ENCODE measurements at places on chromosomes 6 and 20.

GRCh38 chr6:82906951-82907350, 158.7 kb downstream of the UBE3D start:
- DNase-seq, result no peak

- no peak for DNase-seq
These were observed 4.4 kb upstream of the COL19A1 start for GRCh38 chr6:69861986-69862385.

DNA sequence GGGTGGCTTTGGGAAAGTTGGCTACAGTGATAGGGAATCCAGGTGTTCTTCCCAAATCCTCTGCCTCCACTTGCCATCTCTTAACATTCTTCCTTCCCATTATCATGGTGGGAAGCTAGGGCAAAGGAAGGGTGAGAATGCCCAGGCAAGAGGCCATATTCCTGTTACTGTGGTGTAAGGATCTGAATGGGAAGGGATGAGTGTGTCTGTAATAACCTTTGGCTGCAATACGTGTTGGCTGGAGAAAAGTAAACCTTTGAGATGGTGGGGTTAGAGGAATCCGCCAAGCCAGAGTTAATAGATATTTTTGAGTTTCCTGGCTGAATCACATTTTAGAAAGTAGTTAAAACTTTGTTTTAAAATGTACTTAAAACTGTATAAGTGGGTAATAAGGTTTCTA, 45.9 kb downstream of the RNF144B start:
- DNase-seq, result no peak

DNA sequence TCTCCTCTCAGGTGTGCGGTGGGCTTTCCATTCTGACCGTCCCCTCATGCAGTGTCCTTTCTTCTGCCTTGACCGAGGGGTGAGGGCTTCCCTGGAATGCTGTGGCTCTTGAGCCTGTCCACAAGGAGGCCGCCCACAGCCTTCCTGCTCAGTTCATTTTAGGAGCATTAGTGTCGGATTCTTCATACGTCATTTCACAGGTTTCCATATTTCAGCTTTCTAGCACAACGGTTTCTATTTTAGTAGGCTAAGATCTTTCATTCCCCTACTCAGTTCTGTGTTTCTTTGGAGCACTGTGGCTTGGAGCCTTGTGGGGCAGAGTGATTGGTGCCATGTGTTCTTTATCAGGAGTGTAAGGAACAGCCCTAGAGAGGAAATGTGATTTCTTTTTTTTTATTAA, 5.5 kb downstream of the PPP1R3G start:
- DNase-seq, result no peak

DNA sequence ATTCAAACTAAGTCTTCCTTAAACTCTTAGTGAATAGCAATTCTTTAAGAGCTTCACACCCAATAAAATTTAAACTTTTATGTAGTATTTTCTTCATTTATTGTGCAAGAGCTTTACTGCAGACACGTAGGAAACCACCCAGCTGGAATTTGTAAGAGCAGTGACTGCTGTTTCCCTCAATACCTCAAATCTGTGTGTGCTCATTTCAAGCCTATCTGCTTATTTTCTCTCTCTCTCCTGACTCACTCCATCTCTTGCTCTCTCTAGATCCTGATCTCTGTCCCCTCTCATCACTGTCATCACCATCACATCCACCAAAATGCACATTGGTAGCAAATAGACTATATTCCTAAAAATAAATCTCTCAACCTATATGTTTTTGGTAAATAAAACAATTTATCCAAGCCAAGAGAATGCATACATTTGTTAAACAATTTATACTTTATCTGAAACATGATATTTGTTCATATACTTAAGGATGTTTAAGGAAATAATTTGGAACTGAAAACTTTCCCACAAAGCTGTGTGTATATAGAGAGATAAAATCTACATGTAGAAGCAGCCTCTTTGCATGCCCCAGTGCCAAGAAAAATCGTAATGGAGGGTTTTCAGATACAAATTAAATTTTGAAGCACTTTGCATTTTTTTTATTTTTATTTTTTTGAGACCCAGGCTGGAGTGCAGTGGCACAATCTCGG, 273.0 kb downstream of the TFAP2A start:
- DNase-seq, result no peak

- no peak for DNase-seq
These were observed 101.1 kb downstream of the ATXN1 start for GRCh38 chr6:16660157-16660497.

DNA sequence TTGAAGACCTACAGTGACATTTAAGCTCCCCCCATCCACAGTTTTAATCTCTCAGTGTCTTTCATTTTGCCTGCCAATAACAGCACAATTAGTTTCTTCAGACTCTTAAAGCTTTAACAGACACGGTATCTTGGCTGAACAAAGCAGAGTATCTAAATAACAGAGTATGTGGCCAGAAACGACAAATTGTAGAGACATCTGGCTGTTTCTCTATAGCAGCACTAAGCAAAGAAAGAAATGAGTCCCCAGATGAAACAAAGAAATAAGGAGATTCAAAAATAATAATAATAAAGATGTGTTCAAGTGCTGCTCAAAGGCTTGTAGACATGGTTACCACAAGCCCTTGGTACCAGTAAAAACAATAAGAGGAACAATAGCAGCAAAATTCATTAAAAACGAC, 97.8 kb upstream of the HDAC2 start:
- DNase-seq, result no peak

GRCh38 chr6:160386869-160387530, 38.8 kb downstream of the SLC22A3 start:
- no peak for DNase-seq

- no peak for DNase-seq
These were observed 6.1 kb downstream of the DNPH1 start for GRCh38 chr6:43223175-43223574.

GRCh38 chr6:132404736-132405135, 3.5 kb upstream of the MOXD1 start:
- DNase-seq, result no peak

- DNase-seq, result no peak
These were observed 26.7 kb downstream of the IYD start for GRCh38 chr6:150395388-150396009.

DNA sequence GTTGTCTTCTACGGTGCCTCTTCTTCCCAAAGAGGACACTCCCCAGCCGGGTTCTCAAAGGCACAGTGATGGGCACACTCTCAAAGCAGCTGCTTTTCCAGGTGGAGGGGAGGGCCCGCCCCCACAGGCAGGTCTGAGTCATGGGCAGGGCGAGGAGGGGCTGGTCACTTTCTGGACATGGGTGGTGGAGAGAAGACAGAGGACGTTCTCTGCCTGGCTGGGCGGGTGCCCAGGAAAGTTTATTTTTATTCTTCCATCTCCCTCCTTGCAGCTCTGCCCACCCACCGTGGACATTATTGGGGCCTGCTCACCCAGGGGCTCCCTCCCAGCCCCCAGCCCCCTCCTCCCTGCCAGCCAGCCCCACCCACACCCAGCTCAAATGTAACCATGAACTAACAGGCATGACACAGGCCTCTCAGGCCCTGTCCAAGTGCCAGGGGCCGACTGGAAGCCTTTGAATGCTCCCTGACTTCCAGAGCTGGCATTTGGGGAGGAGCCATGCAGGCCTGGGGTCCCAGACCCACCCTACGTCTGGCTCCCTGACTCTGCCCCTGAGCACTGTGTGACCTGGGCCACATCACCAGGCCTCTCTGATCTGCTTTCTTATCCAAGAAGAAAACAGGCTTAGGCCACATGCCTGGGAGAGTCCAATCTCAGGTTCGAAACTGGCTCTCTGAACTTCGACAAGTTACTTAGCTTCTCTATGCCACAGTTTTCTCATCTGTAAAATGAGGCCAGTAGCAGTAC, 8.0 kb downstream of the TGM2 start:
- no peak for DNase-seq

- DNase-seq, result no peak
These were observed 8.6 kb downstream of the ADAT2 start for GRCh38 chr6:143441680-143442545.

GRCh38 chr6:137315081-137315480, 95.9 kb upstream of the IFNGR1 start:
- DNase-seq, result no peak

GRCh38 chr6:155493694-155494143, 38.1 kb upstream of the NOX3 start:
- DNase-seq, result no peak

- peak; percentile 9 for DNase-seq
These were observed 339.6 kb downstream of the ARHGAP18 start for GRCh38 chr6:129370268-129370916.

DNA sequence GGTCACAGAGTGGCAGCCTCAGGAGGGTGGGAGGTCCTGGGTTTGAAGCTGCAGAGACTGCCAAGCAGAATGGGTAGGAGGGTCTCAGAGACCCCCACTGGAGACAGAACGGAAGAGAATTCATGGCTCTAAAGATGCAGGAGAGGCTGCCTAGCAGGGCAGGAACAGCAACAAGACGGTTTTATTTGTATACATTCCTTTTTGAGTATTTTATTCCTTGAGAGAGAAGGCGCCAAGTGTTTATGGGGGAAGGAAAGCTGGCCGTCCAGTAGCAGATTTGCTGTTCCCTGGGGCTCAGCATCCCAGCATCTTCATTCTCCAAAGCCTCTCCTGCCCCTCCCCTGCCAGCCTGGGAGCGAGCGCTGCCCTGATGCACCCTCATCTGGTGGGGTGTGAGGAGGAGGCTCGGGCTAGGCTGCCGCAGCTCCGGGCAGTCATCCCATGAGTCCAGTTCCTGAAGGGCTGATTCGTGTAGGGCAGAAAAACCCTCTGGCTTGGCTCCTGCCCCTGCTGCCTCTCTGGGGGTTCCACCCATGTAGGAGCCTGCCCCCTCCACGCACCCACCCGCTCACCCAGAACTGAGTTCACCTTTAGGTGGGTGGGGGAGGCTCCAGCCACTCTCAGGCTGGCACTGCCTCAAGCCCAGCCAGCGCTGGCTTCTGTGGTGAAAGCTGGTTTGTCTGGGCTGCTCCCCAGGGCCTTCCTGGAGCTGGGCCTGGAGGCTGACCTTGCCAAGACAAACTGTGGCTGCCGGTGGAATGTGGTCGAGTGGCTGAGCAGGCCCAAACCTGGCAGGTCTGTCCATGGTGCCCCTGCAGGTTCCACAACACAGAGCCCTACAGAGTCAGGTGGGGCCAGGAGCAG, 32.4 kb downstream of the CPXM1 start:
- no peak for DNase-seq

DNA sequence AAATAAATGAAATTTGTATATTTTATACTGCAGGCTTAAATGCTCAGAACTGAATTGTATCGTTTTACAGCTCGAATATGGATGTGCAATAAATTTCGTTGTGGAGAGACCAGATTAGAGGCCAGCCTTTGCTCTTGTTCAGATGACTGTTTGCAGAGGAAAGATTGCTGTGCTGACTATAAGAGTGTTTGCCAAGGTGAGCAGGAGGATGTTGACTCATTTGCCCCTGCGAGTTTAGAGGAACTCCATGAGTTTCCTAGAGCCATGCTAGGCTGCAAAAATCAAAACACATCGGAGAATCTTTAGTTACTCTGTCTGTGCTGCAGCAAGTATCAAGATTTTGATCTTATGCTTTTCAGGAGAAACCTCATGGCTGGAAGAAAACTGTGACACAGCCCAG, 15.4 kb downstream of the ENPP3 start:
- DNase-seq, result no peak

DNA sequence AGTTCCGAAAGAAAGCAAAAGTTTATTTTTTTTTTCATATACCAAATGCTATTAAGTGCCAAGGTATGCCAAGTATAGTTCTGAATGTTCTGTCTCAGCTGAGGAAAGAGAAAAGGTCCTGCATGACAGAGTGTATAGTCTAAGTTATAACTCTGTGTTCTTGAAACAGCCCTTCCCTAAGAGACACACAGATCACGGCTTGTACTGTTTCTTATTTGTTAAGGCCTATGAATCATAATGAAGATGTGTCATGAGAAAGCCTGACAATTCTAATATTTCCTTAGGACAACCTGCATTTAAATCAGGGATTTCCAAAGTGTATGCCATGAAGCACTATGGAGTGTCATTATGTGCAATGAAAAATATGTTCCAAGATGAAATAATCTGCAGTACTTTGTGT, 538.7 kb upstream of the CDH4 start:
- no peak for DNase-seq

DNA sequence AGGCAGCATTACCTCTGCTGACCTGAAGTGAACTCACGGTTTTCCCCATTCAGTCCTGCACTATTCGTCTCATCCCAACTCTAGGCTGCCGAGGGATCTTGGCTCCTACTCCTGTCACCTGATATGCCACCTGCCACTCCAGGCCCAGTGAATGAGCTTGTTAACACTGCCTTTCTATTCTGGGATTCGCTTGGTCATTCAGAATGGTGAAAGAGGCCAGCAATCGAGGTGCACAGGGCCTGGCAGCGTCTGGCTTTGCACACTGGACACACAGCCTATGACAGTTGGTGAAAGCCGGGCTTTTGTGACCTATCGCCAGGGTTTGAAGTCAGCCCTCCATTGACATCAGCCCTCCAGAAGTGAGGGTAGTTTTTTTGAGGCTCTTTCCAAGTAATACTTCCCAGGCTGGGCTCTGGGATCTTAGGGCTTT, 59.3 kb upstream of the MYL9 start:
- no peak for DNase-seq

DNA sequence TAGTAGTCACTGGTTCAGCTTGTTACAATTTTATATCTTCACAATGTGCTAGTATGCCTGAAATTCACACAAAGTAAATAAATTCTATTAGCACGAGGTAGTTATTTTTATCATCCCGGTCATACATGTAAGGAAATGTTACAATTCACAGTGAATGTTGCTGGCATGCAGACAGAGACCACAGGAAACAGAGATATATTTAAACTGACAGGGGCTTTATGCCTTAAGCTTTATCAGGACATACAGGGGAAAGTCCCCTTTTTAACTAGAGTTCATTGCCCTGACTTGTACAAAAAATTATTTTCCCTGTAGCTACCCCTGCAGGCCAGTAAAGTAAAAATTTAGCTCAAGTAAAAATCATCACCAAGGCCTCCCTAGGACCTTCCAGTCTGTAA, 712.0 kb upstream of the NRSN1 start:
- DNase-seq, result no peak

DNA sequence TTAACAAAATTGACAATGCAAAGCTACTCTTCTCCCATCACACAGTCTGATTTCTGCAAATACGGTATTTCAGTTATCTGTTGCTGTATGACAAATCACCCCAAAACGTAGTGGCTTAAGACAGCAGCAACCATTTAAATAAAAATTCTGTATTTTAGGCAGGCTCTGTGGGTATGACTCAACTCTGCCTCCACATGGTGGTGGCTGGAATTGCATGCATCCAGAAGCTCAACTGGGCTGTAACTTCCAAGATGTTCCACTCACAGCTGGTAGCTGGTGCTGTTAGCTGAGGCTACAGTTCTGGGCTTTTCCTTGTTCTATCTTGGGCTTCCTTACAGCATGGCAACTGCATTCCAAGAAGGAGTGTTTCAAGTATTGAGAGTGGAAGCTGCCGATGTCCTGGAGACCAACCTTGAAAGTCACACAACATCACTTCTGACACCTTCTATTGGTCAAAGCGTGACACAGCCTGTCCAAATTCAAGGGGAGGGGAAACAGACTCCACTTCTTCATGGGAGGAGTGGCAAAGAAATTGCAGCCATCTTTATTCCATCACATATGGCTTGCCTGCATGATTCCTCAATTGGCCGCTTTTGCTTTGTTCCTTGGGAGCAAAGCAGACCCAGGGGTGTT, 39.7 kb upstream of the TULP1 start:
- DNase-seq, result peak; percentile 40

GRCh38 chr20:48189181-48189580, 403.9 kb upstream of the SULF2 start:
- DNase-seq, result no peak
